Fibroblast of lung (primary cell): ENCODE measurements at places on chromosomes 1 and 21. TPM values are rescaled to one million over a fixed set of nuclear protein-coding genes. Genes with fewer than 3 reads are reported as not detected.

Gene VCAM1
- 14.9 and 21.8 TPM in 2 replicates for total RNA-seq

Gene FCRL5
- not detected in 2 replicates for total RNA-seq

Gene FAM110D
- not detected in 2 replicates for total RNA-seq

Gene SLC5A3
- total RNA-seq: 28.6 and 35.7 TPM in 2 replicates

Gene CSMD2
- 6.9 and 7.6 TPM in 2 replicates for total RNA-seq

- peak overlapping the region; percentile 11 for H3K4me3 ChIP-seq
- no peak overlapping the region for H3K27ac ChIP-seq
- peaks cover 2% of the 10 kb centered on the region for H3K4me1 ChIP-seq
- no peaks in the 10 kb centered on the region for H3K36me3 ChIP-seq
Measured at GRCh38 chr1:90723590-90724108, 6.5 kb upstream of the BARHL2 start.

DNA sequence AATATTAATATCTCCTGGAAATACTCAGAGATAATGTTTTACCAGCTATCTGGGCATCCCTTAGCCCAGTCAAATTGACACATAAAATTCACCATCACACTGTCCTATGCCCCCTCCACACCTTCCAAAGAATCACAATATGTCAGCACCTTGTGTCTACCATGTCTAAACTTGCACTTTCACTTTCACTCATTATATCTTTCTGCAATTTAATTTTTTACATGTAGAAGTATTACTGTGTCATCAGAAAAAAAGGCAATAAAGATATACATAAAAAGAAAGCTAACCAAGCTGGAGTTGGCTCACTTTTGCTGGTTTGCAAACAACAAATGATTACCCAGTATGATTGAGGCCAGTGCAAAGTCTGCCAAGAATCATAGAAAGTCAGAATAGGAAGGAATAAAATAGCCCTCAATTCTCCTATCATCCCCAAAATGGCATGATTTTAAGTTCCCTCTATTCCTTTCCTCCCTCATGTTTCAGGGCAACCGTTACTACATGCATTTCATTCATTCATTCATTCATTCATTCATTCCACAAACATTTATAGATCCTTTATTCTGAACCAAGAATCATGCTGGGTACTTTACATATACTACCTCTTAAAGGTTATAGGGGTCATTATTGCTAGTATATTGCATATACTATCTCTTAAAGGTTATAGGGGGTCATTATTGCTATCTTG is 5.9 kb upstream of the LUZP1 start:
- H3K4me3 ChIP-seq: no peak overlapping the region
- H3K27me3 ChIP-seq: no peaks in the 10 kb centered on the region
- no peaks in the 10 kb centered on the region for H3K36me3 ChIP-seq
- no peak for DNase-seq
- peaks cover 12% of the 10 kb centered on the region for H3K4me1 ChIP-seq

DNA sequence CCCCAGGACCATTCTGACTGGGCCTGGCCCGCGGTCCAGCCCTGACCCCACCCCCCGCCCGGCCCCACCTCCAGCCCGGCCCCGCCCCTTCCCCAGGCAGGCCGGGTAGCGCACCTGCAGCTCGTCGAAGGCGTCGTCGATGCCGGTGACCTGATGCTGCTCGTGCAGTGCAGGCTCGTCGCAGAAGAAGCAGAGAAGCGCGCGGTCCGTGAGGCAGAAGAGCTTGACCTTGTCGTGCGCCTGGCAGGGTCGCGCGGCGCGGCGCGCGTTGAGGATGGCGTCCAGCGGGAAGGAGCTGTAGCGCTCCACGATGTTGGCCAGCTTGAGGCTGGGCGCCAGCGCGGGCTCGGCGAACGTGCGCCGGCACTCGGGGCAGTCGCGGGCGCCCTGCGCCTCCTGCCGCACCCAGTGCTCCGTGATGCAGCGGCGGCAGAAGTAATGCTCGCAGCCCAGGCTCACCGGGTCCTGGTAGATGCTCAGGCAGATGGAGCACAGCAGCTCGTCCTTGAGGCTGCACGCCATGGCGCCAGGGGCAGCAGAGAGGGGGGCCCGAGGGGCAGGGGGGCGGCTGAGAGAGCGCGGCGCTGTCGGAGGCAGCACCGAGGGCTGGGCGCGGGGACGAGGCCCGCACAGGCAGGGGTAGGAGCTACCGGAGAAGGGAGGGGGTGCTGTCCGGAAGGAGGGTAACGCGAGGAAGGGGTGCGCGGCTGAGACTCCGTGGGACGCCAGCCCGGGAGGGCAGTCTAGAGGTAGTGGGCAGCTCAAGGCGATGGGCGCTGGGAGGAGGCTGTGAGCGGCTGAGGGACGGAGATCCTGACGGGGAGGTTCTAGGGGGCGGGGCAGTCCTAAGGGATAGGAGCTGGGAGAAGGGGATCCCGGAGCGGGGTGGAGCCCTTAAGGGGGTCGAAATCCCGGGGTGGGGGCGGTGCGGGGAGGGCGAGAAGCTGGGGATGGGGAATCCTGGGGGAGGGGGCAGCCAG is 642 bp downstream of the TRIM62 start:
- H3K4me3 ChIP-seq: peak overlapping the region; percentile 67
- peaks cover 3% of the 10 kb centered on the region for H3K27me3 ChIP-seq
- no peak overlapping the region for H3K27ac ChIP-seq
- no peaks in the 10 kb centered on the region for H3K36me3 ChIP-seq

DNA sequence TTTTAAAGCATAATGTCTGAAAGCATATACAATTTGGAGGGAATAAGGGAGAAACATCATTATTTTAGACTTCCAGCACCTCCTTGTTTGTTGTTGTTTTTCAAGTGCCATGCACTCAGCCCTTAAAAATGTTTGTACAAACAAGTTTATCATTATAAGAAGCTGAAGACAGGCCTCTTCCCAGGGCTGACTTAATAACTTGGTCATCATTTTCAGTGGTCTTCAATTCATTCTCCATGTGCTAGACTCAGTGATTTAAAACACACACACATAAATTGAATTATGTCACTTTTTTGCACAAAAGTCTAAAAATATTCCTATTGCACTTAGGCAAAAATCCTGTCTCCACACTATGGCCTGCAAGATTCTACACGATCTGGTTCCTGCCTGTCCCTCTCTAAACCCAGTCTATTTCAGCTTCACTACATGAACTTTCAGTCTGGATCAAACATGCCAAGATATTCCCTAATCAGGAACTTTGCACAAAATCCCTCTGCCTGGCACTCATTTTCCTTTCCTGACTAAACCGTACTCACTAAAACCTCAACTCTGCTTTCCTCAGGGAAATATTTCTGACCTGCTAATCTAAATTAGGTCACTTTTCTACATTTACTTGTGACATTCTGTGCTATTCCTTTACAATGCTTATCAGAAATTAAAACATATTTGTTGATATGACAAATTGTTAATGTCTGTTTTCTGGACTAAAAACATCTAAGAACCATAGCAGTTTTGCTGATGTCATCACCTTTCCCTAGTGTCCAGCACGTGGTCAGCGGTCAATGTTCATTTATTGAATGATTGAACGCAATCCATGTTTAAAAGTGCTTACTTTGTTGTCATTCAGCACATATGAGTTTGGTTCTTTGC is 14.8 kb upstream of the GBP5 start:
- H3K4me3 ChIP-seq: no peak overlapping the region
- H3K4me1 ChIP-seq: no peaks in the 10 kb centered on the region
- H3K27me3 ChIP-seq: no peaks in the 10 kb centered on the region
- no peak overlapping the region for H3K27ac ChIP-seq
- no peaks in the 10 kb centered on the region for H3K36me3 ChIP-seq

DNA sequence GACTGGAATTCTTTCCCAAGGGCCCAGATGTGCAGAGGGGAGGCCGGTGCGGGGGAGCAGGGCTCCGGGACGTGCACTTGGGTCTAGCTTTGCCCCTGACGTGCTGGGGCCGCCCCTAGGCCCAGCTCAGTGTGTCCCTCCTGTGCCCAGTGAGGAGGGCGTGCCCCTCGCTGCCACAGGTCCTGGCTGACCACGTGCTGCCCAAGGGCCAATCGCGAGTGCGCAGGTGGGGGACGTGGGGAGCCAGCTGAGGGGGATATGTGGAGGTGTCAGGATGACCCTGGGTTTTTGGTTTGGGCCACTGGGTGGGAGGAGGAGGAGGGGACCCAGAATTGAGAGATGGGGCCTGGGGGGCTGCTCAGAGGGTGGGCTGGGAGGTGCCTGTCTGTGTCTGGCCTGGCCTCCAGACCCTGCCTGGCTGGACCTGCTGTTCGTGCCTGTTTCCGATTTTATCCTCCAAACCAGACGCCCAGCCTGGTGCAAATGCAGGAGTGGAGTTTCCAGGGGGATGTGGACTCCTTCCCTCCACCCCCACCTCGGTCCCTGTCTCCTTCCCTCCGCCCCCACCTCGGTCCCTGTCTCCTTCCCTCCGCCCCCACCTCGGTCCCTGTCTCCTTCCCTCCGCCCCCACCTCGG is 6.1 kb upstream of the RNF223 start:
- peak; percentile 21 for DNase-seq
- H3K27ac ChIP-seq: no peak overlapping the region
- peak overlapping the region; percentile 20 for H3K4me3 ChIP-seq
- H3K4me1 ChIP-seq: peaks cover 11% of the 10 kb centered on the region
- H3K36me3 ChIP-seq: peaks cover 2% of the 10 kb centered on the region
- H3K27me3 ChIP-seq: no peaks in the 10 kb centered on the region

DNA sequence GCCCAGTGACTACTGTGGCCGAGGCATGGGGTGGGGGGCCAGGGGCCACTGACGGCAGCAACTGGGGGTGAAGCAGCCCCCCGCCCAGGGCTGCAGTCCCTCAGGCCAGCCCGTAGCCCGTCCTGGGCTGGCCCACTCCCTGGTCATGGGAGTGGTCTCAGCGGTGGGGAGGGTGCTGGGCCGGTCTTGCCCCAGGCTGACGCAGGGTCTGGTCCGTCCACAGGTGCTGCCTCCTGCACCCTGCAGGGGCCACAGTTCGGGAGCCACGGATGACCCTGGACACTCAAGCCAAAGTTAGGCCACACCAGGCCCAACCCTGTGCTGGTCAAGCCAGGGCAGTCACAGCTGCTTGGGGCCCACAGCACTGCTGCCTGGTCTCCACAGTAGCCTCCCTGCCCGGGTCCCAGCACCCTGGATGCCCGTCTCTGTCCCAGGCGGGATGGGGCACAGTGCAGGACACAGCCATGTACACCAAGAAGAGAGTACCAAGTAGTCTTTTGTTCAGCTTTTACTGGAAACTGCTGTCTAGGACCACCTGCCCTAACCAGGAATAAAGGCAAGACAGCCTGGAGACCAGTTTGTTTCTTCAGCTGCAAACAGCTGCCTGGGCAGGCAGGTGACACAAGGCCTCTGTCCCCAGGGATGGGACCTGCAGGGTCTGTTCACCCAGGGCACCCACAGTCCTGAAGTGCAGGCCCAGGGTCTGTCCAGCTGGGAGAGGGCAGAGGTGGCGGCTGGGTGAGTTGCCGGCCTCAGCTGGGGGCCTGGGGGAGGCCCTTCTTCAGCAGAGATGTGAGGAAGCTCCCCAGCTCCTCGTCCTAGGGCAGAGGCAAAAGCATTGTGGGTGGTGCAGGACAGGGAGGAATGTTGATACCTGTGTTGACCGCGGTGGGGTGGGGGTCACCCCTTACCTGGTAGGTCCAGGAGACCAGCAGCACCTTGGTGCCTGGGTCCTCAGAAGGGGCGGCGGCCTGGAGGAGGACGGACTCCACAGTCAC is 3.0 kb downstream of the PUSL1 start:
- no peak overlapping the region for H3K4me3 ChIP-seq
- H3K36me3 ChIP-seq: peaks cover 46% of the 10 kb centered on the region
- H3K27me3 ChIP-seq: no peaks in the 10 kb centered on the region
- peaks cover 6% of the 10 kb centered on the region for H3K4me1 ChIP-seq
- no peak for DNase-seq

DNA sequence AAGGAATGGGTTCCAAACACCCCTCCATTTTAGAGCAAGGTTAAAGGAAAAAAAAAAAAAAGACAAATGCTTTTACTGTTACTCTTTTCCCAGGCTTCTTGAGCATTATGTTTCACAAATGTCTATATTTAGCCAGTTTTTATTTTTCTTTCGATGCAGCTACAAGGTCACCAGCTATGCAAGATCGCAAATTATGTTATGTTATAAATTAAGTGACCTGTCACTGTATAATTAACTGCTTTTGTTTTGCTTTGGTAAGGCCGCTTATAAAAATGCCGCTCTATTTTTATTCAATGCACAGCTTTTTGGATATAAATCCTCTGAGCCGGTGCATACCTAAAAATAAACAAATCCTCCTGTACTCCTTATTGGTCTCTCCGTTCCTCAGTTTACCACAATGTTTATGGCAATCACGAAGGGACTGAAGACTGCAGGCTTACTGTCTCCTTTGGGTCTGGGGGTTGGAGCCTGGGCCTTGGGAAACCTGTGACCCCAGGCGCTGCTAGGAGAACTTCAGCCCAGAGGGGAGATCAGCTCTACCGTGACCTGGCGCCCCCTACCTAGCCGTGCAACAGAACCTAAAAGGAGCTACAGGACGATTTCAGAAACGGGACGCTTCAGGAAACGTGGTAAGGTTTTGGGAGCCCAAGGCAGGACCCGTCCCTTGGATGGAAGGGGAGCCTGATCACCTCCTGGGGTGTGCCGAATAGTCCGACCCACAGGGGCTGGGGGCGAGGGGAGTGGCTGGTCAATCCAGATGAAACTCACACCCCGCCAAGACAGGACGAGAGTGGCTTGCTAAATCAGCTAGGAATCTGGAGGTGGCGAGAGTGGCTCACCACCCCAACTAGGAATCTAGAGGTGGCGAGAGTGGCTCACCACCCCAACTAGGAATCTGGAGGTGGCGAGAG is 101.2 kb upstream of the CD55 start:
- H3K4me3 ChIP-seq: no peak overlapping the region
- no peak overlapping the region for H3K27ac ChIP-seq
- no peaks in the 10 kb centered on the region for H3K27me3 ChIP-seq
- no peaks in the 10 kb centered on the region for H3K36me3 ChIP-seq
- no peak for DNase-seq
- H3K4me1 ChIP-seq: no peaks in the 10 kb centered on the region

- peaks cover 6% of the 10 kb centered on the region for H3K36me3 ChIP-seq
- no peak for DNase-seq
- no peaks in the 10 kb centered on the region for H3K27me3 ChIP-seq
- no peak overlapping the region for H3K4me3 ChIP-seq
- H3K27ac ChIP-seq: no peak overlapping the region
Measured at GRCh38 chr1:243505986-243506689, 250.3 kb downstream of the SDCCAG8 start.

- no peaks in the 10 kb centered on the region for H3K36me3 ChIP-seq
- H3K4me1 ChIP-seq: no peaks in the 10 kb centered on the region
- DNase-seq: no peak
- no peaks in the 10 kb centered on the region for H3K27me3 ChIP-seq
Measured at GRCh38 chr1:241560146-241560848, 28.1 kb downstream of the KMO start.

GRCh38 chr1:205927247-205927646 is 16.0 kb downstream of the SLC26A9 start:
- no peak overlapping the region for H3K4me3 ChIP-seq
- H3K27ac ChIP-seq: no peak overlapping the region
- DNase-seq: no peak
- H3K36me3 ChIP-seq: no peaks in the 10 kb centered on the region
